ENCODE measurements at places on chromosomes 2 and 18.

DNA sequence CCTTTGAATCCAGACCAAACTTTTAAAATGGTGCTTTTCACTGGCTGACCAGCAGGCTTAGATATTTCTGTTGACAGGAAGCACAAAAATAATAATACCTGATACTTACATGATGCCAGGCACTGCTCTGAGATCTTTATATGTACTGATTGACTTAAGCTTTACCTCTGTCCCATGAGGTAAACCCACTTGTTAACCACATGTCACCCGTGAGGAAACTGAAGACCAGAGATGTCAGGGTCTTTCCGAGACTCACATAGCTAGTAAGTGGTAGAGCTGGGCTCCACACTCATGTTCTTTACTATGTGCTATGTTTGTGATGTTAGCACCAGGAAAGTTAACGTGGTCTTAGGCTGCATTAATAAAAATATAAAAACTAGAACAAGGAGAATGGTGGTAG lies 297.7 kb downstream of the PLCL1 start:
- DNase-seq = no peak

- DNase-seq = peak; percentile 36
Measured at GRCh38 chr2:5479265-5479928, 212.8 kb upstream of the SOX11 start.

GRCh38 chr2:167825664-167826063 lies 421.7 kb downstream of the STK39 start:
- no peak for DNase-seq

GRCh38 chr18:2884706-2885285 lies 38.0 kb downstream of the EMILIN2 start:
- DNase-seq = no peak

DNA sequence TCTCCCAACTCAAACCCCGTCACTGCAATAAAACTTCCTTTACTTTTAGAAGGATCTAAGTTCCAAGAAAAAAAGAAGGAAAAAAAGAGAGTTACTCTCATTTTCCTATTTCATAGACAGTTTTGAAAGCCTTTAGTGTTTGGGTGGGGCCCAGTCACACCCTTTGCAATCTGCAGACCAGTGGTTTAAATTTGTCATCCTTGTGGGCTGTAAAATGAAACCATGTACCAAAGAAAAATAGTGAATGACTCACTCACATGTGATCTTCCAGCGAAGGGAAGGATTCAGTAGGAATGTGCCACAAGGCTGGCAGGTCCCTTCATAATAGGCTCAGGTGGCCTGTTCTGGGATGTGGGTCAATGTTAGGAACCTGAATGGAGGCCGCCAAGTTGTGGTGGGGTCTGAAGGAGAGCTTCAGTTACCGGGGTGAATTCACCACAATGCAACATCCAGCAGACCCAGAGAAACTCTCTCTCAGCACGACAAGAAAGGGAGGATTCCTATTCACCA lies 28.3 kb downstream of the ANXA4 start:
- no peak for DNase-seq

GRCh38 chr2:11862049-11862448 lies 115.6 kb downstream of the LPIN1 start:
- DNase-seq = no peak

DNA sequence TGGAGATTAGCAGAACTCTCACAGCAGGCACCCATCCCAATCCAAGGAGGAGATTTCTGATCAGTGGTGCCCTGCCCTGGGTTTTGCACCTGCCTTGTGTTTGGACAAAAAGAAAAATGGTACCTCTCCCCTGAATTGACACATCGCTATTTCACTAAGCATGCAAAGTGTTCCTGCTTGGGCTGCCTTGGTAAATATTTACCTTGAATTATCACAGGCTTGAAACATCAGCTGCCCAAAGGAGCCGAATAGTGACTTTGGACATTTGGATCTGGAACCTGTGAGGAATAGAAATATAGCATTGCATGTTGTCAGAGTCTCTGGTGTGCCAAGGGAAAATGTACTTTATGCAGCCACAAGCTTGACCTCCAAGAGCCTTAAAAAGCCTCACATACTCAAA lies 926.4 kb upstream of the FANCL start:
- peak; percentile 59 for DNase-seq

- no peak for DNase-seq
Measured at GRCh38 chr18:23136326-23137096, 1.2 kb downstream of the CABLES1 start.

- DNase-seq = no peak
Measured at GRCh38 chr2:78029392-78029995, 507.3 kb upstream of the LRRTM4 start.

- DNase-seq = no peak
Measured at GRCh38 chr2:169110419-169110818, 41.1 kb downstream of the DHRS9 start.

GRCh38 chr2:44286884-44287638 lies 11.8 kb downstream of the SLC3A1 start:
- DNase-seq = no peak

DNA sequence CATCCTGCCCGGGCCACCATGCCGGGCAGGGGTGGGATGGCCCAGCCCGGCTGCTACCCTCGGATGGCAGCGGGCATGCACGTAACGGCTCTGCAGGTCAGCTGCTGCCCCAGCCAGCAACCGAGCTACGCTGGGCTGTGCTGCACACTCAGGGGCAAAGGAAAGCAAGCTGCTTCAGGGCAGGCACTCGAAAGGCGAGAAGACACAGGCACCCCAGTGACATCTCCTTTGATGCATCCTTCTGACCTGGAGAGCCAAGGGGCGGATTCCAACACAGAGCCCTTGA lies 8.8 kb downstream of the HDAC4 start:
- no peak for DNase-seq

GRCh38 chr2:80370375-80371009 lies 65.9 kb upstream of the LRRTM1 start:
- no peak for DNase-seq

DNA sequence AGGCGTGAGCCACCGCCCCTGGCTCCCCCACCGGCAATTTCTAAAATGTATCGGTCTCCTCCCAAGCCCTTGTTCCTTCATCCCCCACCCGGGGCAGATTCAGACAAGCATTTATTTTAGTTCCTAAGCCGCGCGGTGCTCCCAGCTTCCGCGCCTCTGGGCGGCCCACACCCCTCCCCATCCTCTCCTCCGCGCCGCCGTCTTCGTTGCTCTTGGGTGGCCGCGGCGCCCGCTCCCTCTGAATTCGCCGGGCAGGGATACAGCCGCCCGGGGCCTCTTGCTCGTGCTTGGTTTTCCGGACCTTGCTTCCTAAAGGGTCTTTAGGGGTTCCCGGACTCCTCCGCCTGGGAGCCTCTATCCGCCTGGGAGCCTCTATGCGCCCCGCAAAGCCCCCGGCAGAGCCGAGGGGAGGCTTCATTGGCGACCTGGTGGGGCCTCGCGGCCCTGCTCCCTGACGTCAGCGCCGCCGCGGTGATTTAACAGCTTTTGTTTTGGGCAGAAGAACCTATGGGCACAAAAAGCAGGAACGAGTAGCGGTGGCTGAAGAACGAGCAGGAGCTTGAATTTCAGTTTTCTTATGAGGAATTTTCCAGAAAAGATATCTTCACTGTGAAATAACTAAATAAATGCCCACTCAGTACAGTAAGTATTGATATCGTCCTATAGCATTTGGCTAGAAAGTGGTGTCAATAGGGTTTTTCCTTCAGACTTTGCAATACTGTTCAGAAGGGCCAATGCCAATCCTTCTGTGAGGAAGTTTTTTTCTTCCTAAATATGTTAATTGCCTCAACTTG lies 37.3 kb downstream of the PRKRA start:
- peak; percentile 43 for DNase-seq

DNA sequence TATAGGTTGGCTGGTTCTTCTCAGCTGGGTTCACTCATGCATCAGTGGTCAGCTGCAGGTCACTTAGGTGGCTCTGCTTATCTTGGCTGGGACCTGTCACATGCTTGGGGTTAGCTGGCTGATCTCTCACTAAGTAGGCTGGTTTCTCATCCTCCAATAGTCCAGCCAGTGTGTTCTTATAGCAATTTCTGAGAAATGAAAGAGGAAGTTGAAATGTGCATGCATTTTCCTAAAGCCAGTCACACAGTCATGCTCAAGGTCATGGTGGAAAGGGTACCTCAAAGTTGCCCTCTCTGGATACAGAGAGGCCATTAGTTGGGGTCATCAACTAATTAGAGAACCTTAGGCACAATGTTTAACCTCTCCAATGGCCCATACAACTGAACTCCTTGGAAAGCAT lies 64.4 kb downstream of the KLHL29 start:
- no peak for DNase-seq

- DNase-seq = no peak
Measured at GRCh38 chr2:33273479-33273878, 203.0 kb upstream of the RASGRP3 start.

GRCh38 chr2:215917953-215918620 lies 95.3 kb downstream of the MREG start:
- no peak for DNase-seq

GRCh38 chr2:2826621-2827020 lies 495.5 kb upstream of the MYT1L start:
- DNase-seq = no peak

GRCh38 chr18:35933982-35934381 lies 38.5 kb upstream of the RMP24 start:
- DNase-seq = no peak

DNA sequence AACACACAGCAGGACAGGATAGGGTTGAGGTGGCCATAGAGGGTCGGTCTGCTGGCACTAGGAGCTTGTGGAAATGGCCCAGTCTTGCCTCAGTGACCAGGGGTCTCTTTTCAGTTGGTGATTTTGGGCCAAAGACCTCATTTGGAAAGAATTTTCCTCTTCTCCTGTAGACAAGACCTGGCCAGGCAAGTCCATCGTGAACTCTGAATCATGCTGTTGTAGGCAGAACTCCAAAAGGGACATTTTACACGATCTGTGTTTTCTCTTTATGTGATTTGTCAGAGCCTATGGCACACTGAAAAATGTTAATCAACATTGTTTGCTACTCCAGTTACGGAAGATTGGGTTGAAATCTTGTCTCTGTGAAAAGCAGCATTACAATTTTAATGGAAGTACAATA lies 126.1 kb upstream of the PXDN start:
- no peak for DNase-seq

- DNase-seq = no peak
Measured at GRCh38 chr2:120943403-120944034, 207.9 kb downstream of the GLI2 start.

GRCh38 chr2:100813527-100813926 lies 6.4 kb upstream of the NPAS2 start:
- no peak for DNase-seq

GRCh38 chr2:186827411-186827810 lies 21.6 kb downstream of the ZSWIM2 start:
- DNase-seq = no peak

- DNase-seq = no peak
Measured at GRCh38 chr18:5419030-5419429, 123.5 kb upstream of the ZBTB14 start.

DNA sequence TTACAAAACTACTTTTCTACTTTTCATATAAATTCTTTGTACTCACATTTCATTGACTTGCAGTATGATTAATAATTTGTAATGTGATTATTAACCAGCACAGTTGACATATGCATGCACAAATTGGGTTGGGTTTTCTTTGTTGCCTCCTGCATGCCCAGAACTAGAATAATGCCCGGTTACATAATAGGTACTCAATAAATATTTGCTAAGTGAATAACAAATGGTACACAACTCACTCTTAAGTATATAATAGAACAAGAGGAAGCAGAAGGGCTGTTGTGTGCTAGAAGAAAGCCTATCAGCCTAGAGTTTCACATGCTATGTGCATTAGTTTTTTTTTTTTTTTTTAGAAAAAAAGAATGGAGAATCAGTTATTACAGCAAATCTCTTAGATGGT lies 9.3 kb downstream of the RDH14 start:
- no peak for DNase-seq

DNA sequence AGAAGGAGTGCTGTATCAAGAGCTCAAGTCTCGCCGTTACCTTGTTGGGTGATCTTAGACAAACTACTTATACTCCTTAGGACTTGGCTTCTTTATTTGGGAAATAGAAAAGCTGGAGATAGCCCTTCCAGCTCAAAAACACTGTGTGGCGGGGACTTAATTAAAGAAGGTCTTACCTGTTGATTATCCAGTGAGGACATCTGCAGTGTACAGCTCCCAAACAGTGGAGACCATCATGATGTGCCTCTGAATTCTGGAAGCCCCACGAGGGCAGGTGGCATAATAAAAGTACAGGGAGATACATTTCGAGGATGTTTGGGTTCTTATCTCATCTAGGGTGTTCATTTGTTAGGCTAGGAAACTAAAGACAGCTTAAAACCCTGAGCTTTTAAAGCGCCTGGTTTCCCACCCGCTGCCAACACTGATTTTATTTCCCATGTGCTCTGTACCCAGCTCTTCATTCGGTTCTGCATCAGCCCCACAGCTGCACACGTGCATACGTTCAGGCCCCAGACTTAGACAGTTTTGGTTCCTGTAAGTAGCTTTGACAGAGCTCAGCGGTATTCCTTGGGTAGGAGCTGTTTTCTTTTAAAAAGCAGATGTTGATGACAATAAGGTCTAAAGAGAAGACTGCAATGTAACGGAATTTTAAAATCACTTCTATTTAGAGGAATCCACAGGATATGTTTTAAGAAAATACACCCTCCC lies 80.5 kb upstream of the SIX2 start:
- no peak for DNase-seq

- peak; percentile 20 for DNase-seq
Measured at GRCh38 chr2:75466708-75467311, 93.9 kb downstream of the EVA1A start.

GRCh38 chr2:37767959-37768925 lies 96.8 kb upstream of the CDC42EP3 start:
- no peak for DNase-seq

DNA sequence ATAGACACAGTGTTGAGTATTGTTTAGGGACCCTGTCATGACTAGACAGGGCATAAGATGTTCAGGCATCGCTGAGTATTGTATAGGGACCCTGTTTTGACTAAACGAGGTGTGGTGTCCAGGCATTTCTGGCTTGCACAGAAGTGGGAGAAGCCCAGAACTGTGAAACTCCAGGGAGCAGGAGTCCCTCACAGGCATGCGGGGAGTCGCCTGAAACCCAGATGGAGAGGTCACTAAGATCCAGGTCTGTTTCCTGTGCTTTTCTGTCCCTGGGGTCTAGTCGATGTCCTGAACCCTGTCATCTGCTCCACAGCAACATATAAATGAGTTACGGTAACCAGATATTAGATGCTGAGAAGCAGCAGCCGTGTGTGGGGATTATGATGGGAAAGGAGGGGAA lies 469.0 kb upstream of the SALL3 start:
- DNase-seq = no peak

GRCh38 chr2:8121022-8121825 lies 560.6 kb upstream of the ID2 start:
- DNase-seq = no peak

- DNase-seq = no peak
Measured at GRCh38 chr18:24364177-24364576, 33.4 kb downstream of the OSBPL1A start.

Measured in NCI-H2081 treated with DMSO at 0.1 percent for 48 hours (cell line).